ENCODE measurements at places on chromosomes 3 and 15. TPM values are rescaled to one million over a fixed set of nuclear protein-coding genes. Genes with fewer than 3 reads are reported as not detected.

ADGRG7 gene
- total RNA-seq = not detected

ADPRH gene
- 5.1 TPM for total RNA-seq

GRCh38 chr3:124149771-124150170, 157.8 kb upstream of the ROPN1 start:
- no peak overlapping the region for H3K27ac ChIP-seq

DNA sequence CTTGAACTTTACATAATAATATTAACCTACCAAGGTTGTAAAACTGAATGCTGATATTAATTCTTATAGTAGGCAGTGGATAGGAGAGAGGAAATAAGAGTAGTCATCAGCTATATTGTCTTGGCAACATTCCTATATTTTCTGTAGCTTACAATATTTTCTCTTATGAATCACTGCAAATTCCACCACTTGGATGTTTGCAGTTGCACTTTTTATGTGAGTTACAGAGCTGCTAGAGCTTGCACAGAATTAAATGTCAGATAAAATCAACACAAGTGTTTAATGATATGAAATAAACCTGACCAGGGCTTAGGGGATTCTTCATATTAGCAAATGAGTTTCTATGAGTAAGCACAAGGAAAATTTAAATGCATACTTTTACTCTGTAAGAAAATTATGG, 1710.1 kb downstream of the SI start:
- H3K4me3 ChIP-seq = no peak overlapping the region
- H3K27me3 ChIP-seq = no peaks in the 10 kb centered on the region
- no peaks in the 10 kb centered on the region for H3K4me1 ChIP-seq

GRCh38 chr15:72163719-72164118, 33.9 kb downstream of the GRAMD2A start:
- H3K4me1 ChIP-seq = peaks cover 16% of the 10 kb centered on the region
- no peak overlapping the region for H3K27ac ChIP-seq
- peaks cover 4% of the 10 kb centered on the region for H3K27me3 ChIP-seq
- no peak overlapping the region for H3K4me3 ChIP-seq

DNA sequence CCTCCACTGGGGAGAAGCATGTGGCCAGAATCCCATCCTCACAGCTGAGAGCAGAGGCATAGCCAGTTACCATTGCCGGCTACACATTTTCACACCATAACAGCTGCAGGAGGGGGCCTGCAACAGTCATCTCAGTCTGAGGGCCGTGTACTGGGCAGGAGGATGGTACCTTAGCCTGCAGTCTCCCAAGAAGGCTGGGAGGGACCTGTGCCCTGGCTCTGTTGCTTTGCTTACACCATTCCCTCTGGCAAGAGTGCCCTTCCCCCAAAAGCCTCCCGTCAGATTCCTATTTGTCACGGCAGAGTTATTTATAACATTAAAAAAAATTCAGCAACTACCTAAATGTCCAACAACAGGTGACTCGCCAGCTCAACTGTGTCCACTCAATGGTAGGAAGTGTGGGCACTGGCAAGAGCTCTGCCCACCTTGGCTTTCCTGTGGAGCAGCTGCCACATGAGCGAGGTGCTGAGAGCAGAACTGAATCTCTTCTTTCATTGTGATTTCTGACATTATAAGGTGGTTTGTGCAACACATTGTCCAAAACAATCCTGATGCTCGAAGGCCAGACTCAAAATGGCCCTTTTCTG, 4.4 kb downstream of the CAMKV start:
- H3K27me3 ChIP-seq = peaks cover 13% of the 10 kb centered on the region
- no peaks in the 10 kb centered on the region for H3K36me3 ChIP-seq
- no peak for DNase-seq
- no peak overlapping the region for H3K27ac ChIP-seq
- H3K4me1 ChIP-seq = peaks cover 3% of the 10 kb centered on the region

DNA sequence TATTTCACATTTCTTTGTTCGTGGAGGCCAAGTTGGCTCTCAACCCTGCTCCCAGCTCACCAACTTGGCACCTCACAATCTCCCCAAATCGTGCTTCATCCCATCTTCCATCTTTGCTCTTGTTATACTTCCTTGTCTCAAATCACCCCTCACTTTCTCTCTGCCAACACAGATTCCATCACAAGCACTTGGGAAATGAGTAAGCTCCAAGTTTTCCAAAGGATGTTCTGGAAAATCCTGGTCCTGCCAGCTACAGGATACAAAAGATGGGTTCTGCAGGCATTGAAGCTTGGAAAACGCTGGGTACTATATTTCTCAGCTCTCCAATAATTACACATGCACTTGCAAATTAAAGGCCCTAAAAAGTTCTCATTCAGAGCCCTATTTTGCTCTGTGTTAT, 4.1 kb upstream of the TM4SF4 start:
- no peaks in the 10 kb centered on the region for H3K36me3 ChIP-seq
- peaks cover 2% of the 10 kb centered on the region for H3K27me3 ChIP-seq
- DNase-seq = no peak
- peaks cover 45% of the 10 kb centered on the region for H3K4me1 ChIP-seq
- no peak overlapping the region for H3K4me3 ChIP-seq

DNA sequence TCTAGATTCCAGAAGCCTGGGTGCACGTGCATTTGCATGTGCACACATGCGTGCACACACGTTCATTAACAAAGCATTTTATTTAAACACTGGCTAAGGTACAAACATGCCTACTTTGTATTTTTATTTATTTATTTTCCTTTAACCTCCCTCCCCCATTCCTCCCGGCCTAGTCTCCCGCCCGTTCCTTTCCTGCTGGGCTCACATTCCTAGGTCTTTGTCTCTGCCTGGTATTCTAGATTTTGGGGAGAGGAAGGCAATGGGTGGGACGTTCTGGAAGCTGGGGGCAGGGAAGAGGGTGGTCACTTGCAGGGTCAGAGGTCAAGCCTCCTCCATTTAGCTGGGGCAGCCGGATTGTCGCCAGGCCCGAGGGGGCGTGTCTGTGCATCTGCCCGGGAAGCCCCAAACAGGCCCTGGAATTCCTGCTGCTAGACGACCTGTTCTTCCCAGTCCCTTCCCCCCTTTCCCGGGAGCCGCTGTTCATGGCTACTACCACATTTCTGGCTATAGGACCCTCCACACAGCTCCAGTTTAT, 51.8 kb downstream of the TRIM71 start:
- peak; percentile 67 for DNase-seq
- H3K27ac ChIP-seq = peak overlapping the region; percentile 98
- peak overlapping the region; percentile 75 for H3K4me3 ChIP-seq
- peaks cover 4% of the 10 kb centered on the region for H3K27me3 ChIP-seq
- peaks cover 76% of the 10 kb centered on the region for H3K4me1 ChIP-seq
- no peaks in the 10 kb centered on the region for H3K36me3 ChIP-seq

DNA sequence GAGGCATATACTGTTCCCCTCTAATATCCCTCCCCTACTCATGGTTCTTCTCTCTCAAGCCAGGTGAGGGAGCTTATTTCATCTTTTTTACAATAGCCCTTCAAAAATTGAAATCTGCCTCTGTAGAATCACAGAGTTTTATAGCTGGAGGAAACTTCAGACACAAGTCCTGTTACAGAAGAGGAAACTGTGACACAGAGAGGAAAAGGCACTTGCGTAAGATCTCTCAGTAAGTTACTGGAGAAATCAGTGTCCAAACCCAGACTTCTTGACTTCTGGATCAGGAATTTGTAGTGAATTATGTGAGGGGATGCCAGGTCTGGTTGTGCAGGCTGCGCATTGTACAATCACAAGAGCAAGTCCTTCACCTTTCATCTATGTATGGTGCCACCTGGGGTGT, 4.6 kb downstream of the FGD5 start:
- peaks cover 11% of the 10 kb centered on the region for H3K27me3 ChIP-seq
- H3K36me3 ChIP-seq = peaks cover 57% of the 10 kb centered on the region
- H3K4me1 ChIP-seq = peaks cover 65% of the 10 kb centered on the region

DNA sequence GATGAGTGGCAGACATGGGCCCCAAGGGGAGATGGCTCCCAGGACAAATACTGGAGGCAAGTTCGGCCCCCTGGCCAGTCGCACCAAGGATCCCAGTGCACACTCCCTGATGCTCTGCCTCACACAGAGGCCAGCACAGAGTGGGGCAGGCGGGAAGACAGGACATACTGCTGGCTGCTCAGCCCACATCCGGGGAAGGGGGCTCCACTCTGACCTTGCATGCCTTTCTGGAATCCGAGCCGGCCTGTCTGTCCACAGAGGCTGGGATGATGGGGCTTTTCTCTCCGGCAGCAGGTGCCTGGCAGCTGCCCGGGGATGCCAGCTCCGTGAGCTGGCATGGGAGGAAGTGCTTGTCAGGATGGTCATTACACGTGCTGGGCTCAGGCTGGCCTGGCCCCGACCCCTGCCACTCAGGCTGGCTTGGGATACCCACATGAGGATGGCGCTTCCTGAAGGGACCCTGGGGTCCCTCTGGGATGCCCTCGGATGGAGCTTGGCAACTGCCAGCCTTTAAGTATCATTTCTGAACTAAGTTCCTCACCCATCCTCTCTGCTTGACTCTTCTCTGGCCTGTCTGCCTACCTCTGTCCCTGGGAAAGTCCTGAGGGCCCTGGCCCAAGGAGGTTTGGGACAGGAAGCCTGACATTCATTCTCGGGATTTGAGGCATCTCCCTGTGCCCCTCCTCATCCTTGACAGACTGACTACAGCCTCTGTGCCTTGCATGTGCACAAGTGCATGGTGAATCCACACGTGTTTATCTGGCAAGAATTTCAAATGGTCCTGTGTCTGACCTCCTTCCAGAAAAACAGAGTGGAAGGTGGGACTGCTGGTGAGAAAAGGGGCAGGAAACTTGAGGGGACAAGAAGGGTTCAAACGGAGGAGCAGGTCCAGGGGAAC, 46.5 kb downstream of the EXOG start:
- no peak for DNase-seq
- H3K4me1 ChIP-seq = peaks cover 3% of the 10 kb centered on the region
- no peak overlapping the region for H3K27ac ChIP-seq

DNA sequence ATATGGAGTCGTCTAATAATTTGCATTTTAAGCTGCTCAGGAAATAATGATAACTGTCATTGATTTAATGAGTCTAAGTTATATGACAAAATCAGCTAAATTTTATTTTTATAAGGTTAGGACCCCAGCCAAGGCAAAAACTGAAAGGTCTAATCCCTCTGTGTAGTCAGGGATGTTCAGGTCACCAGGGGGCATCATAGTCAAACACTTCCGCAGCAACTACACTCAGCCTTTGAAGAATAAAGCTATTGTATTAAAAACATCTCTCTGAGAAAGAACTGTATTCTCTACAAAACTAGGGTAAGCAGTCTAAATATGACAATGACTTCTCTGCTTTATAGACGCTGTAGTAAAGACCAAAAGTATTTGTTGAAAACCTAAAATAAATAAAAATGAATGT, 15.0 kb downstream of the INTS14 start:
- H3K36me3 ChIP-seq = peaks cover 10% of the 10 kb centered on the region
- H3K4me3 ChIP-seq = no peak overlapping the region
- H3K27me3 ChIP-seq = no peaks in the 10 kb centered on the region
- peaks cover 16% of the 10 kb centered on the region for H3K4me1 ChIP-seq
- peak; percentile 43 for DNase-seq

- H3K4me1 ChIP-seq = peaks cover 19% of the 10 kb centered on the region
- DNase-seq = no peak
- peaks cover 2% of the 10 kb centered on the region for H3K27me3 ChIP-seq
- peaks cover 18% of the 10 kb centered on the region for H3K36me3 ChIP-seq
- H3K27ac ChIP-seq = no peak overlapping the region
- H3K4me3 ChIP-seq = no peak overlapping the region
Observed at GRCh38 chr3:188230962-188231361, 77.0 kb downstream of the LPP start.

DNA sequence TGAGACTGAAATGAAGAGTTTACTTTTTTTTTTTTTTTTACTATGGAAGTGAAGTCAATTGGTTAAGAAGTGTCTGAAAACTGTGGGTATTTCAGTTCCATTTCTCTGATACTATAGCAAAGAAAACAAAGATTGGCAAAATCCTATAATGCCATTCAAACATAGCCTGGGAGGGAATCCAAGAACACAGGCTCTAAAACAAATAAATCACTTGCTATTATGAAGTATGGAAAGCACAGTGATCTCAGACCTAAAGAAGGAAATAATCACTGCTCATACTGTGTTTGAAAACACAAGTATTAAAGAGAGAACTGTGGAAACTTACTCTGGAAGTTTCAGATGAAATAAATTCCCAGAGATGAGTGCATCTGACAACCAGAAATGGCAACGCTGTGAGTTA, 12.0 kb downstream of the SAMMSON start:
- no peak overlapping the region for H3K4me3 ChIP-seq
- no peaks in the 10 kb centered on the region for H3K4me1 ChIP-seq
- H3K36me3 ChIP-seq = no peaks in the 10 kb centered on the region
- no peak for DNase-seq
- no peaks in the 10 kb centered on the region for H3K27me3 ChIP-seq

DNA sequence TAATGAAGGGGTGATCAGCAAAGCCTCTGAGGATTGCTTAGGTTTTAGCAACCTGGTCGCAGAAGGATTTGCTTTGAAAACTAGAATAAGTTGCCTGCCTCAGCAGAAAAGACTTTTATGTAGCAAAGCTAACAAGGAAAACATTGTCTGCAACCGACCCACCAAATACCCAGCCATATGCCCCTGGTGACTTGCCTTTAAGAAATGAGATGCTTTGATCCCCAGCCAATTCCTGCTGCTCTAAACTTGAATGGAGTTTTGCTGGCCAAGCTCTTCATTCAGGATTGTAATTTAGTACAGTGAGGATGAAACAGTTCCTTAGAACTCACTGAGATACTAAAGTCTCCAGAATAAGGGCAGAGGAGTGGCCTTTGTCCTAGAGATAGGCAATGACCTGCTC, 139.8 kb upstream of the PROK2 start:
- no peak for DNase-seq
- H3K36me3 ChIP-seq = no peaks in the 10 kb centered on the region
- H3K4me1 ChIP-seq = peaks cover 8% of the 10 kb centered on the region
- no peak overlapping the region for H3K4me3 ChIP-seq
- H3K27me3 ChIP-seq = peaks cover 6% of the 10 kb centered on the region

GRCh38 chr3:14162178-14162577, 16.2 kb downstream of the XPC start:
- peaks cover 7% of the 10 kb centered on the region for H3K27me3 ChIP-seq
- no peaks in the 10 kb centered on the region for H3K4me1 ChIP-seq
- no peak for DNase-seq
- H3K4me3 ChIP-seq = peak overlapping the region; percentile 7
